ENCODE measurements at places on chromosomes 2 and 18.

DNA sequence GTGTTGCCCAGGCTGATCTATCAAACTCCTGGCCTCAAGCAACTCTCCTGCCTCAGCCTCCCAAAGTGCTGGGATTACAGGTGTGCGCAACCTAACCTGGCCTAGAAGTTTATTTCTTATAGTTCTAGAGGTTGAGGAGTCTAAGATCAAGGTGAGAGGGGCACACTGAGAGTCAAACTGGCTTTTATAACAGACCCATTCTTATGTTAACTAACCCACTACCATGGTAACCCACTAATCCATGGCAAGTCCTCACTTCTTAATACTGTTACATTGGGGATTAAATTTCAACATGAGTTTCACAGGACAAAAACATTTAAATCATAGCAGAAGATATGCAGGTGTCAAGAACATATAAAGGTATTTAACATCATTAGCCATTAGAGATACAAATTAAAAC is 50.6 kb downstream of the MDH1 start:
- no peak for DNase-seq

DNA sequence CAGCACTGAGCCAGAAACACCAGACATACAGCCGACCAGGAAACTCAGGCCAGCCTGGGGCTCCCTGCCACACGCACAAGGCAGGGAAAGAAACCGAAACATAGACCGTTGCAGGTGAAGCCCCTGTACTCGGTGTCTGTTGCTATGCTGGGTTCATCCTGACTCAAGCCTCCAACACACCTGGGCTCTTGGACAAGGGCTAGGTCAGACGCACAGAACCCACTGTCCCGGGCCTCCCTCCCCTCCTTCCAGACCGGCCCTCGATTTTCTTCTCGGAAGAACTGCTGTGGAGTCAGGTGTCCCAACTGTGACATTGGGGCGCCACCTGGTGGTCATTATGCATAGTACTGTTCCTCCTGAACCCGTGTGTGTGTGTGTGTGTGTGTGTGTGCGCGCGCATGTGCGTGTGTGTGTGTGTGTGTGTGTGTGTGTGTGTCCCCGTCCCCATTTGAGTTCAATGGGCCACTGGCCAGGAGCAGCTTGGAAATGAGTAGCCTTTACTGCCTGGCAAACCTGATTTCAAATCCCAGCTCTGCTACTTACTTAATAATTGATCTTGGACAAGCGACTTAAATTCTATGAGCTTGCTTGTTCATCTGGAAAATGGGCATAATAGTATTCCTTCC is 55.4 kb upstream of the GLI2 start:
- peak; percentile 52 for DNase-seq

DNA sequence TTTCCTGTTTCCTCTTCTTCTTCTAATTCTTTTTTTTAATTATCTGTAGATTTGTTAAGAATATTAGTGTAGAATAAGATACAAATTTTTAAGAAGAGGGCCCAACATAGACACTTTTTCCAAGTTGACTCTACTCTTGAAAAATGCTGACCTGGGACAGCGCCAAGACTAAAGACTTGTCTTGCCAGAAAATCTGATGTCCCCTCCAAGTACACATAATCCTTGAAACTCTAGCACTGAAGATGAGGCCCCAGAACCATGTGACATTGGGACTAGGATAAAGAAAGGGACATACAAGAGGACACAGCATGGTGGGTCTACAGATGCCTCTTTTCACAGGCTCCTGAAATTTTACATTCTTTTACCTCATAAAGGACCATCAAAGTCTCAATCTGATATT is 271.6 kb upstream of the SESTD1 start:
- DNase-seq: no peak

GRCh38 chr2:177669201-177669600 is 276.6 kb downstream of the AGPS start:
- DNase-seq: no peak

DNA sequence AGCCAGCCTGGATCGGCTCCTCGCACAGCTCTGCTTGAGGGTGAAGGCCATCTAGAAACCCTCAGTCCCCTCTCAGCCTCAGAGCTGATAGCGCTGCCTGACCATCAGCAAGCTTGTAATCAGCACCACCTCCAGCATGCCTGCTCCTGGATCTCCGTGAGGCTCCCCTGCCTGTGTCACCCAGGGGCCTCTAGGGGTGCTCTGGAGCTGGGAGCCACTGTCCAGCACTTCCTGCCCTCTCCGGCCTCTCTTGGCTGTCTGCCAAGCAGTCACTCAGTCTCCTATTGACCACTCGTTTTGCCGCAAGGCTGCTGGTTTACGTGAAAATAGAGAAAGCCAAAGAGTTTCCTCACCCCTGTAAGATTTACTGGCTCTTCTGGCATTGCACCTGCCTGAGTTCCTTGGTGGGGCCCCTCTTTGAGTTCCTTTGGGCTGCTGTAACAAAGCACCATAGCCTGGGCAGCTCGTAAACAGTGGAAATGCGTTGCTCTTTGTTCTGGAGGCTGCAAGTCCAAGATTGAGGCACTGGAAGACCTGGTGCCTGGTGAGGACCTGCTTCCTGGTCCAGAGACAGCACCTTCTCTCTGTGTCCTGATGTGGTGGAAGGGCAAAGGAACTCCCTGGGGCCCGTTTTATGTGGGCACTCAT is 17.9 kb downstream of the CAPN10 start:
- no peak for DNase-seq

GRCh38 chr2:202387608-202388342 is 11.6 kb downstream of the BMPR2 start:
- no peak for DNase-seq

DNA sequence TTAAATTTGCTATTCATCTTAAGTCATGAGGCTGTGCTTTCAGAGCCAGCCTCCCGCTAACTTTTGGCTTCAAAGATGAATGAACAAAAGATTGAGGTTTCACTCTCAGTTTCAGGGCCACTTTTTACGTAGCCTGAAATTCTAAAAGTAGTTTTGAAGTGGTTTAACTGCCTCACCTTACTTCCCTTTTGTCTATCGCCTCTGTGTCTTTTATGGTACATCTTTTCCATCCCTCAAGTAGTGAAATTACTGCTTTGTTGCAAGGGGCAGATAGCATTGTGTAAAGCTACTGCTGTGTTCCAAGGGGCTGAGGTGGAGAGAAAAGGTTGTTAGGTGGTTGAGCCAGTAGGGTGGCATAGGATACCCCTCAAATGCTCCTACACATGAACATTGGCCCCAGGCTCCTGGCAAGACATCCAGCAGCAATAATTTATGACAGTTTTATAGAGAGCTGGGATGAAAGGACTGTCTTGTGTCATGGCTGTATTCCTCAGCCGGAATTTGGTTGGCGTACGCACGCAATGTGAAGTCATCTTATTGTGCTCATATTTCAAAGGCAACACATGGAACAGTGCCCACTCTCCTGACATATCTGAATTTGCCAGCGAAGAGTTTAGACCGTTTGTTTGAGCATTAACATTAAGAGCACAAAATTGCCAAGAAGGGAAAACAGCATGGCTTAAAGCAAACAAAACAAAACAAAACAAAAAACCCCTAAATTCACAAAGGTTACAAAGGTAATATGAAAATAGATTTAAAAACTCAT is 32.2 kb downstream of the QPCT start:
- DNase-seq: peak; percentile 62

- DNase-seq: no peak
Measured at GRCh38 chr2:27878825-27879224, 11.4 kb downstream of the RBKS start.

GRCh38 chr18:69401972-69402532 is 1.4 kb downstream of the DOK6 start:
- no peak for DNase-seq

DNA sequence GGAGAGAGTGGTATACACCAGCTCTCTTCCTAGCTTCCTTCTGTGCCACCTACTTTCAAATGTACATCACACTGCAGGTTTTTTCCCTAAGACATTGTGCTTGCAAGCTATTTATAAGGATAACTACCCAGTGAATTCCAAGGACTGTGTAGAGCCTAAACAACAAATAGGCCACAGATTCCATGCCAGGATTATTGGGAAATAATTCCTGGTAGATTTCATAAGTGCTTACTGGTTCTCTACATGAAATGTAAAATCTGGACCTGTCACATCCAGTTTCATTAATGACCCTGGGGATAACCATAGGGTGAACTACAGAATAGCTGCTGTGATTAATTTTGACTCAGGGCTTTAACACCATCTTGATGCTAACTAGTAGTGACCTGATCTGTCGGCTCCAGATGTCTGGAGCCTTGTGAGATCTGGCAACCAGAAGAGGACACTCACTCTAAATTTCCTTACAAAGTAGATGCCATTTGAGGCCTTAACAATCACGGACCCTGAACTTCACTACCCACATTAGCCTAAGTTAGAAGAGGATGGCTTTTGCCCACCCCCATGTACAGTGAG is 34.3 kb upstream of the LGALSL start:
- DNase-seq: no peak

DNA sequence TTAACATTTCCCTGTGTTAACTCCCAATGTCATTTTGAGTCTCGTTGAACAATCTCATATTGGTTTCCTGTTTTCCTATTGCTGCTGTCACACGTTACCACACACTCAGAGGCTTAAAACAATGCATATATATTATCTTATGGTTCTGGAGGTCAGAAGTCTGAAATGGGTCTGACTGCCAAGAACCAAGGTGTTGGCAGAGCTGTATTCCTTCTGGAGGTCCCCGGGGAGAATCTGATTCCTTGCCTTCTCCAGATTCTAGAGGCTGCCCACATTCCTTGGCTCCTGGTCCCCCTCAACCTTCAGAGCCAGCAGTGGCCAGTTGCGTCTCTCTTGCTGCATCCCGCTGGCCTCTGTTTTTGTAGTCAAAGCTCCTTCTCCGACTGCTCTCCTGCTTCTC is 17.5 kb downstream of the COL4A4 start:
- no peak for DNase-seq

- peak; percentile 41 for DNase-seq
Measured at GRCh38 chr2:68279691-68280090, 27.4 kb upstream of the PPP3R1 start.

- DNase-seq: no peak
Measured at GRCh38 chr2:48414980-48415835, 114.7 kb upstream of the STON1 start.

- DNase-seq: no peak
Measured at GRCh38 chr2:84158605-84159004, 300.5 kb downstream of the SUCLG1 start.

- DNase-seq: no peak
Measured at GRCh38 chr2:11716689-11717321, 29.6 kb upstream of the LPIN1 start.

DNA sequence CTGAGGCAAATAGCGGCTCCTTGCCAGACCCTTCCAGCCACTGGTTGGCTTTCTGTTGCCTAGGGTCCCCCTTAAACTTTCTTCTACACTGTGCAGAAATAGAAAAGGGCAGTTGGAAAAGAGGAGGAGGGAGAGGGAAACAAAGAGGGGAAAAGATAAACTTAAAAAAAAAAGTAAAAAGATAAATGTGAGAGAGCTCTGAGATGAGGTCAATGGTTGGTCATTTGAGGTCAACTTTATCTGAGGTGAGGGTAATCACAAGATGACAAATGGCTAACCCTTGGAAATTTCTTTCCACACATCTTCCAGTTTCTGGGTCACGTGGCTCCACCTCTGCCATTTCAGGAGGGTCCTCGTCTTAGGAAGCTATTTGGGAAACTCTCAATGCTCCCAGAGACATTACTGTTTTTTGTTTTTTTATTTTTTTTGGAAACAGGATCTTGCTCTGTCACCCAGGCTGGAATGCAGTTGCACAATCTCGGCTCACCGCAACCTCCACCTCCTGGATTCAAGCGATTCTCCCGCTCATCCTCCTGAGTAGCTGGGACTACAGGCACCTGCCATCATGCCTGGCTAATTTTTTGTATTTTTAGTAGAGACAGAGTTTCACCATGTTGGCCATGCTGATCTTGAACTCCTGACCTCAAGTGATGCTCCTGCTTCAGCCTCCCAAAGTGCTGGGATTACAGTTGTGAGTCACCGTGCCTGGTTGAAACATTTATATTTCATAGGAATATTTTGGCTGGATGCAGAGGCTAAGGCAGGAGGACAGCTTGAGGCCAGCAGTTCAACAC is 199.9 kb downstream of the TGIF1 start:
- no peak for DNase-seq

GRCh38 chr2:240725671-240726070 is 34.0 kb downstream of the AQP12A start:
- peak; percentile 77 for DNase-seq

GRCh38 chr2:2547451-2547850 is 216.4 kb upstream of the MYT1L start:
- no peak for DNase-seq

DNA sequence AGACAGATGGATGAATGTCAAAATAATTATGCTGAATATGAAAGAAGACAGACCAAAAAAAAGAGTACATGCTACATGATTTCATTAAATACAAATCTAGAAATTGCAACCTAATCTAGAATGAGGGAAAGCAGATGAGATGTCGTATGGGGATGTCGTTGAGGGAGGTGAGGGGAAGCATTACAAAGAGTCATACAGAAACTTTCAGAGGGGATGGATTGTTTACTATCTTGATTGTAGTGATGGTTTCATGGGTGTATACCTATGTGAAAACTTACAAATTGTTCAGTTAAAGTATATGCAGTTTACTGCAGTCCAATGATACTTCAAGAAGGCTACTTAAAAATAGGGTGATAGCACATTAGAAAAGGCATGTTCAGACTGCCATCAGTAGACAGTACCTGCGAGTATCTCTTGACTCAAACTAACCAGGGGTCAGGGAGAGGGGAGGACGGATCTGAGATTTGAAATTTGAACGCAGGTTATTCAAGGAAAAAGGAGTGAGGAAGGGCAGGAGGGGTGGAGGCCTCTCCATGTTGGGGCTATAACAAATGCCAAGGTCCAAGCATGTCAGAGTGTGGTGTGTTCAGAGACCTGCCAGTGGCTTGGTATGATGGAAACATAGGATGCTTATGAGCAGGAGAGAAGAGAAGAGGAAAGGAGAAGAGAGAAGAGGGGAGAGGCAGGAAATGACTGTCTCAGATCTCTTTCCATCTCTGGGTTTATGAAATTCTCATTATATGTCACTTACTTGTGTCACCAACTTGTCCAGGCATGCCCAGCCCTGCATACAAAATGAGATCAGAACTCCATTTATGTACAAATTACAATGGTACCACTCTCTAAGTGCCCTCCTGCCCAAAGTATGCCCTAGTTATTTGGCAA is 257.3 kb upstream of the CXCR4 start:
- no peak for DNase-seq

DNA sequence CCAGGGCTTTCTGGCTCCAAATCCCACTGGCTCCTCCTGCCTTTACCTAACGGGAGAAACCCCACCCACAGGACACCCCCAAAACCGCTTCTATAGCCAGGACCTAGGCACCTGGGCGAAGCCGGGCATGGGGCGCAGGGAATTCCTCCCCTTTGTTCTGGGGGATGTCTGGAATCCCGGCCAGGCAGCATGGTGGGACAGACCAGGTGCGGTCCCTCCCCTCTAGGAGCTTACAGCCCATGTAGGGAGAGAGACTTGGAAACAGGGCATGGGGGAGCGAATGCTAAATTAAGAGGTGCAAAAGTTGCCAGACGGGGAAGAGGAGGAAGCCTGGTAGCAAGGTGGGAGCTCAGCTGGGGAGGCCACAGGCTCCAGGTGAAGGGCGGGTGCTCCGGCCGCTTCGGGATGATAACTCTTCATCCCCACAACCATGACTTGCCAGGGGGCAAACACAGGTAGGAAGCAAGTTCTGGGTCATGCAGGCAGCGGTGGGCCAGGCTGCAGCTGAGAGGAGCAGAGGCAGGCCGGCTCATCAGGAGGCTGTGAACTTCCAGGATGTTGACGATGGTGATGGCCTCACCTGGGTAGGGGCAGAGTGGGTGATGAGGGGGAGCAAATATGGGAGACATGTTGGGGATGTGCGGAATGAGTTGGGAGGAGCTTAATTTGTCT is 1.3 kb downstream of the TMEM37 start:
- DNase-seq: no peak

All from NCI-H2029 (cell line).